ENCODE measurements at places on chromosomes 16 and 17.

- DNase-seq = no peak
Observed at GRCh38 chr16:2458887-2459646, 842 bp upstream of the TEDC2 start.

GRCh38 chr16:30808146-30808545, 21.1 kb upstream of the ZNF629 start:
- no peak for DNase-seq

DNA sequence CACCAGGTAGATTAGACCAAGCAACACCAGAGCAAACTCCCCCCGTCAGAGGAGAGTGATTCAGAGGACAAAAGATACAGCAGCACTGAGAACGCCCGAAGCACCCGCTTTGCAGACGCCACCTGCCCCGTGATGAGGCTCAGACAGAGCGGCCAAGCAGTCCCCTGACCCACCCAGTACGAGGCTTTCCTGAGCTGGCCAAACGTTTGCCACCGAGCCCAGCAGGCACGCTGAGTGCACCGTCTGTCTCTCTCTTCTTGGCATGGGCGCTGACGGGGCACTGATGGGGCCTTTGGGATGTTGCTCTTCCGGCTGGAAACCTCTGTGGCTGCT, 19.4 kb upstream of the WDR45B start:
- no peak for DNase-seq

DNA sequence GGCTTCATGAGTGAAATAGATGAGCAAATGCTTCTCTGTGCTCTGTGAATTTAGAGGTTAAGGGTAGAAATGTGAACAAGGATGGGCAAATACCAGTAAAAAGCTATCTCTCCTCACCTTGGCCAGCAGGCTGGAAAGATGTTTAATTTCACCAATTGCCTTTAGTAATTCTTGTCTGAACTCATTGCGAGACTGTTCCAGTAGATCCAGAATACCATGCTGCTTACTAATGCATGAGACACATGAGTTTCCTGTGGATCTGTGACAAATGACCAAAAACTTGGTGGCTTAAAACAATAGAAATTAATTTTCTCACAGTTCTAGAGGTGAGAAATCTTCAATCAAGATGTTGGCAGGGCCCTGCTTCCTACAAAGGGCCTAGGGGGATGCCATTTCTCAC, 9.3 kb upstream of the ZNF624 start:
- no peak for DNase-seq

DNA sequence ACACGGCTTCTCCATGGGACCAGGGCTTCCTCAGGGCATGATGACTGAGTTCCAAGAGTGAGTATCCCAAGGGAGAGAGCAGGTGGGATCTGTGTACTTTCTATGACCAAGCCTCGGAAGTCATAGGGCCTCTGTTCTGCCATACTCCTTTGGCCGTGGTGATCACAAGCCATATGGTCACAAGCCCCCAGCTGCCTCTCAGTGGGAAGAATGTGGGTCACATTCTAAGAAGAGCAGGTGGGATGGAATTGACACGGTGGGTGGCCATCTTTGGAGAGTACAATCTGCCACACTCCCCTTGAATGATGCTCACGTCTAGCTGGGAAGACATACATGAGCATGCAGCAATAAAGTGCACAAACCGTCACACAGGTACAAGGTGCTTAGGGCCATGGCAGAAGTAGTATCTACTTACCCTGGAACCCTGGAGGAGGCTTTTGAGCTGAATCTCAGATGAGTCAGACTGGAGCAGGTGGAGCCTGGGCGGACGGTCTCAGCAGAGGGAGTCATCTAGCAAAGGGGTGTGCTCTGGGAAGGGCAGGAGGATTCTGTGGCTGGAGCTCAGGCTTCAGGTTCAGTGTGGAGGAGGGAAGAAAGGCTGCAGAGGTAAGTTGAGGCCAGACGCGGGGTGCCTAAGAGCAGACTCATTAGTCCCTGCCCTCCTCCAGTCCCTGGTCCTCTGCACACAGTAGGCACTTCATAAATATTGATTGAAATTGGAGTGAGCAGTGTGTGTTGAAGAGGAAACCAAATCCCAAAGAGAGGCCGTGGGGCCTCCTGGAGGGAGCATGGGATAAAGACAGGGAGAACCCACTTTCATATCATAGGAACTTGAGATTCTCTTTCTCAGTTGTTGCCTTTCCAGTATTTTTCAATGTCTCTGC, 26.6 kb downstream of the GOSR2 start:
- DNase-seq = no peak

GRCh38 chr17:19991252-19991885, 13.7 kb upstream of the AKAP10 start:
- DNase-seq = no peak

DNA sequence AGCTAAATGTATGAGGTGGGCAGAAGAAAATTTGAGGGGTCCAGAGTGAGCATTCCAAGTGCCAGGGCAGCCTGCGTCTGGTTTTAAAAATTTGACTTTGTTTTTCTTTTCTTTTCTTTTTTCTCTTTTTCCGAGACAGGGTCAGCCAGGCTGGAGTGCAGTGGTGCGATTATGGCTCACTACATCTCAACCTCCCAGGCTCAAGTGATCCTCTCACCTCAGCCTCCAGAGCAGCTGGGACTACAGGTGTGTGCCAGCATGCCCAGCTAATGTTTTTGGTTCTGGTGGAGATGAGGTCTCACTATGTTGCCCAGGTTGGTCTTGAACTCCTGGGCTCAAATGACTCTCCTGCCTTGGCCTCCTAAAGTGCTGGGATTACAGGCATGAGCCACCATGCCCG, 15.6 kb downstream of the SMPD3 start:
- DNase-seq = no peak

DNA sequence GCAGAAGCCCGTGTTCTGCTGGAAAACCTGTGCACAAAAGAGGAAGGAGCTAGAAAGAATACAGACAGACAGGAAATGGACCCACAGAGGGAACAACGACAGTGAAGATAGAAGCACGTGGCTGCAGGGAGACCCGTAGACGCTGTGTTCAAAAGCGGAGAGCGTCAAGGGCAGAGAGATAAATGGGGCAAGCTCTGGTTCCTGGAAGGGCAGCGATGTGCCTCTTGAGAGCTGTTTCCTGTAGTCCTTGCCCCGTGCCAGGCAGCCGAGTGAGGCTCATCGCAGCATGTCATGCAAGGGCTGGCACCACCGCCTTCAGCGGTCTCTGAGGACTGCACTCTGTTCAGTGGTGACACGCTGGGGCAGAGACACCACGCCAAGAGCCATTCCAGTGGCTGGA, 43.6 kb upstream of the CACNG5 start:
- no peak for DNase-seq

GRCh38 chr17:57459286-57459915, 203.1 kb downstream of the MSI2 start:
- DNase-seq = no peak

GRCh38 chr17:17765359-17766076, 71.3 kb downstream of the SREBF1 start:
- no peak for DNase-seq

GRCh38 chr17:56762988-56763387, 70.7 kb downstream of the C17orf67 start:
- no peak for DNase-seq

DNA sequence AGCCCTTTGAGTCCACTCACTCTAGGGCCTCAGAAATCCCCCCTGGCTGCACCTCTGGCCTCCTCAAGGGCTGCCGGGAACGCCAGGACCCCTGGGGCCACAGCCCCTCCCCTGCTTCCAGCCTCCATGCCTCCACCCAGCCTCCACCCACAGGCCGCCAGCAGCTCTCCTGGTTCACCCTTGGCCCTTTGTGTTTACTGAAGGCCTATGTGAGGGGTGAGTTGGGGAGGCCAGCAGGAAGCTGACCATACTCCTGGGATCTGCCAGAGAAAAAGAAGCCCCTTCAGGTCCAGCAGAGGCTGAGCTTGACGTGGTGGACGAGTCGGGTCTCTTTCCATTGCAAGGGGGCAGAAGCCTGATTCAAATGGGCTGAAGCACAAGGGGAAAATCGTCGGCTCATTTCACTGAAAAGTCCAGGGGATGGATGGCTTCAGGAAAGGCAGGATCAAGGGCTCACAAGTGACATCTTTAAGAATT, 18.3 kb upstream of the ATP2A3 start:
- DNase-seq = no peak

- DNase-seq = peak; percentile 3
Observed at GRCh38 chr17:27846042-27846655, 45.8 kb upstream of the NOS2 start.

- no peak for DNase-seq
Observed at GRCh38 chr17:19470530-19471261, 59.7 kb downstream of the RNF112 start.

Measured in stimulated activated CD8-positive, alpha-beta memory T cell treated with anti-CD3 and anti-CD28 coated beads, Interleukin-15, amount 100 ng/mL, for 48 hours (primary cell).